ENCODE measurements at places on chromosomes 11 and 22.

DNA sequence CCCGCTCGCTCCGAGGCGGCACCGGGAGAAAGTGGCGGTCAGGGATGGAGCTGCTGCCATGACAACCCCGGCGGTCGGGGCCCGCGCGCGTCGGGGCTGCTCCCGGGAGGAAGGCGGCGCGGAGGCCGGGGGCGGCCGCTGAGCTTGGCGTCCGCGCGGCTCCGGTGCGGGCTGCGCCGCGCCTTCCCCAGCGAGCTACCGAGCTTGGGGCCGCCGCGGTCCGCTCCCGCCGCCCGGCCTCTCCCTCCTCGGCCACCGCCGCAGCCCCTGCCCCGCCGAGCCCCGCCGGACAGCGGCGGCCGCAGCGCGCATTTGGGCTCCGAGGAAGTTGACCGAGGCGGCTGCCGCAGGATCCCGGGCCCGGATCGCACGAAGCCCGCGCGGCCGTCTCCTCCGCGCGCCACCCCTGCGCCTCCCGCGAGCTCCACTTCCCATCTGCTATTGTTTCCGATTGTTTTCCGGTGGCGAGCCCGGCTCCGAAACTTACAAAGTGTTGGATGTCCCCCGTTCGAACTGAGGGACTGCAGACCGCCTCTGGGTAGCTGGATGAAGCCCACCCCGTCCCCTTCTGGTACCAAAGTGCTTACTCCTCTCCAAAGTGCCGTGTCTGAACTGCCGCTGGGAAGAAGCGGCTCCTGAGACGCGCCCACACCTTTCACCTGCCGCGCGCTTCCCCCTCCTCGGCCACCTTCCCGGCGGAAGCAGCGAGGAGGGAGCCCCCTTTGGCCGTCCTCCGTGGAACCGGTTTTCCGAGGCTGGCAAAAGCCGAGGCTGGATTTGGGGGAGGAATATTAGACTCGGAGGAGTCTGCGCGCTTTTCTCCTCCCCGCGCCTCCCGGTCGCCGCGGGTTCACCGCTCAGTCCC is 540.3 kb downstream of the NTM start:
- no peak for DNase-seq

GRCh38 chr22:36549033-36549432 is 20.1 kb upstream of the EIF3D start:
- DNase-seq = no peak

DNA sequence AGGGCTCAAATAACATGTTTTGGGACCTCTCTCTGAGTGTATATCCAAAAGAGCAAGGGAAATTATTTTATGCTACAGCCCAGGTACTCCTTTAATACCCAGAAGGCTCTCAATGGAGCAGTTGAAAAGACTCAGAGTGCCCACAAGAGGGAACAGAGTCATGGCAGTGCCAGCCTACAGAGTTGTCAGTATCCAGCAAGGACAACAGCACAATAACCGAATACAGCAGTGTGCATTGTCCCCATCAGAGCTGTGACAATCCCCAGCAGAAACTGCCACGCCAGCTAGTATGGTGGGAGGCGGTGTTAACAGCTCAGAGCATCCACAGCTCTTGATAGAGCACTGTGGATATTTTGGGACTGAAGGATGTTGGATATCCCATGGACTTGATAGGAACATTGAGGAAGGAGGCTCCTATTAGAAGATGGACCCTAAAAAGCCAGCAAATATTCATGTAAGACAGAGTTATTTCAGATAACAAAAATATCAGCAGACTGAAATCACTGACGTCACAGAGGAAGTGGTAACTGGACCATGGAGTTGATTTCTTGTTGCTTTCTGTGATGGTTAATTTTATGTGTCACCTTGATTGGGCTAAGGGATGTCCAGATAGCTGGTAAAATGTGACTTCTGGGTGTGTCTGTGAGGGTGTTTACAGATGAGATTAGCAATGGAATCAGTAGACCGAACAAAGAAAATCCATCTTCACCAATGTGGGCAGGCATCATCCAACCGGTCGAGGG is 17.7 kb upstream of the PAFAH1B2 start:
- DNase-seq = no peak

DNA sequence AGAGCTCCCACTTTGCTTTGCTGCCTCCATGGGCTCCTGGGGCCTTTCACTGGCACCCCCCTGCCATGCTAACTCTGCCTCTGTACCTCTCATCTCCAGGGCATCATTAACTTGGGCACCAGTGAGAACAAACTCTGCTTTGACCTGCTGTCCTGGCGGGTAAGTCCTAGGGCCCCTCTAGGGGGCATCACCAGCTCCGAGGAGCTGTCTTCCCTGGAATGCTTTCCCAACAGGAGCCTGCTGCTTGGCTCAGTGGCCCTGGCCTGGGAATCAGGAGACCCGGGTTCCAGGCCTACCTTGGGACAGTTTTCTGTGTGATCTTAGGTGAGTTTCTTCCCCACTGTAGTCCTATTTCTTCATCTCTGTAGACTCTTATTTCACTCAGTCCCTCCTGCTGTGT is 5.1 kb downstream of the ACCS start:
- DNase-seq = no peak

DNA sequence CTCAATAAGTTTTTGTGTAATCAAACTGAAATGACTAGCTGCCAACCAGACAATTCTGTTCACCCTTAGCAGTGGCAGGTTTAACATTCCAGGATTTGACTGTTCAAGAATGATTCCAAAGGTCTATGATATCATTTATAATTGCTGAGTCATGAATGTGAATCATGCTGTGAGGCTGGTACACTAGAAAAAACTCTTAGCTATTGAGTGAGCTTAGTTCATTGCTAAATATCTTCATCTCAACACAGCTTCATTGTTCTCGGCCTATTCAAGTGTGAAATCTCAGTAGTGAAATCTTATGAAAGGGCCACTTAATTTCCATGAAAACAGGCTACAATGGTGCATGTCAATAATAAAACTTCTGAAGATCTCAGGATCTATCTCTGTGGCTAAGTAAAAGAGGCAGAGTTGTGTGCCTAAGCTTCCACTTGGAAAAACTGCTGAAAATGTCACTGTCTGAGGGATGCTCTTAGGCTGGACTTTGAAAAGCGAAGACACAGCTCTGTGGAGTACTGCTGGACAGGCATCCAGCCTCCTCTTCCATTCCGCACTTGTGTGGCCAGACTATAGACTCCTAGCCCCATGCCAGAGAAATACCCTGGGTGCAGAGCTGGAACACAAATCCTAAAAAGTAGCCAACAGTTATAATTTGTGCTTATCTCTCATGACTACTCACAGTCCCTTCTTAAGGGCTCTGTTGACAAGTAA is 12.8 kb downstream of the AQP11 start:
- peak; percentile 58 for DNase-seq

DNA sequence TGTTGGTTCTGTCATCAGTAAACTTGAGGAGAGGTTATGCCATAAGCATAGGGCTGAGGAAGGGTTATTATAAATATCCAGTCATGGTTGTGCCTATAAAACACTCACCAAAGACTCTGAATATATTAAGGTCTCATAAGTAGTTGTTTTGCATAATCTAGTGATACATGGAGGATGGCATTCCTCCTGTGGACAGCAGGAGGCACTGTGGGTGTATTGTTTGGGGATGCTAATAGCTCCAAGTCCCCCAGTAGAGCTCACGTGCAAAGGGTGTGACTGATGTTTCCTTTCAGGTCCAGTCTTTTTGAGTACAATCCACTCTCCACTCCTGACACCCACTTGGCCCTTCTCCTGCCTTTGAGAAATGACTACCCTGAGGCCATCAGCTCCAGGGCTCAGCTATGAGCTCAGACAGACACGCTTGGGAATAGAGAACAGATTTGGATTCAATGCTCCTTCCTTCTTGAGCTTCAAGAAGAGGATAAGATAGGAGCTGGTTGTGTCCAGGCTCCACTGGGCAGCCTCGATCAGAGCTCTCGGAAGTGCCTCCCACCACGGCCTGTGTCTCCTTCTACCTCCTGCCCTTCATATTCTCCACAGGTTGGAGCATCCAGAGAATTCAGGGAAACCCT is 85.2 kb upstream of the IGLL5 start:
- no peak for DNase-seq

DNA sequence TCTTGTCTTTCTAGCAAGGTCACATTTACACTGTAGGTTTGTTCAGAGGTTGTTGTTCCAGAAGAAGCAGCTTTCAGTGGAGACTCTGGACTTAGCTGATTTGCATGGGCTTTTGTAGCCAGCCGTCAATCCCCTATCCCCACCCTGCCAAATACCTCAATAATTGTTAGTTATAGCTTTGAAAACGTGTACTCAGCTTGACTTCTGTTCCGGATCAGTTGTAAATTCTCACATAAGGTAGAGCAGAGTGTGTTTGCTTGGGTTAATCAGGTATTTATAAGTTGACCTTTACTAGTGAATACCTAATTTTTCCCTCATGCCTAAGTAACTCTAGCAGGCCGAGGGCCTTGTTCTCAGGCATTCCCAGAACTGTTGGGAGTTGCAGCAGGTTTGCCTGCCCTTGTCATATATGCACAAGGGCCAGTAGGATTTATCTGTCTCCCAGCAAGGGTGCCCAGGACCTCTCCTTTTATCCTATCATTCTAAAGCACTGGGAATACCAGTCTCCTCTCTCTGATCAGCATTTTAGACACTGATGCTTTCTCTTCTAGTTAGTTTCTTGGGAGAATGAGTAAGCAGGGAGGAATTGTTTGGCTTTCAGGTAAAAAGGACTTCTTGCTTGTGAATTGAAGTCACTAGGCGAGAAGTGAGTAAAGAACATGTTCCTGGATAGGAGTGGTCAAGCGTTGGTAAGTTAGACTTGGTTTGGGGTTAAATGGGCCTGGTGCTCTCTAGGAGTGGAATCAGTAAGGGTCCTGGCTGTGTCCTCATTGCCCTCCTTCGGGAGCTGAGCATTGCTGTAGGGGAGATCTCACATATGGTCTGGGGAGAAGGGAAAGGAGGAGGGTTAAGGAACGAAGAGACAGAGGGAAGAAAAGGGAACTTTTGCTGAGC is 22.1 kb downstream of the STIM1 start:
- DNase-seq = peak; percentile 81

GRCh38 chr22:48974443-48975315 is 853.0 kb downstream of the BRD1 start:
- no peak for DNase-seq

GRCh38 chr11:14764579-14765527 is 121.2 kb downstream of the PDE3B start:
- peak; percentile 49 for DNase-seq

GRCh38 chr11:85989746-85990145 is 79.1 kb downstream of the PICALM start:
- no peak for DNase-seq

- no peak for DNase-seq
These were observed 86.8 kb upstream of the OR4B1 start for GRCh38 chr11:48129697-48130395.

DNA sequence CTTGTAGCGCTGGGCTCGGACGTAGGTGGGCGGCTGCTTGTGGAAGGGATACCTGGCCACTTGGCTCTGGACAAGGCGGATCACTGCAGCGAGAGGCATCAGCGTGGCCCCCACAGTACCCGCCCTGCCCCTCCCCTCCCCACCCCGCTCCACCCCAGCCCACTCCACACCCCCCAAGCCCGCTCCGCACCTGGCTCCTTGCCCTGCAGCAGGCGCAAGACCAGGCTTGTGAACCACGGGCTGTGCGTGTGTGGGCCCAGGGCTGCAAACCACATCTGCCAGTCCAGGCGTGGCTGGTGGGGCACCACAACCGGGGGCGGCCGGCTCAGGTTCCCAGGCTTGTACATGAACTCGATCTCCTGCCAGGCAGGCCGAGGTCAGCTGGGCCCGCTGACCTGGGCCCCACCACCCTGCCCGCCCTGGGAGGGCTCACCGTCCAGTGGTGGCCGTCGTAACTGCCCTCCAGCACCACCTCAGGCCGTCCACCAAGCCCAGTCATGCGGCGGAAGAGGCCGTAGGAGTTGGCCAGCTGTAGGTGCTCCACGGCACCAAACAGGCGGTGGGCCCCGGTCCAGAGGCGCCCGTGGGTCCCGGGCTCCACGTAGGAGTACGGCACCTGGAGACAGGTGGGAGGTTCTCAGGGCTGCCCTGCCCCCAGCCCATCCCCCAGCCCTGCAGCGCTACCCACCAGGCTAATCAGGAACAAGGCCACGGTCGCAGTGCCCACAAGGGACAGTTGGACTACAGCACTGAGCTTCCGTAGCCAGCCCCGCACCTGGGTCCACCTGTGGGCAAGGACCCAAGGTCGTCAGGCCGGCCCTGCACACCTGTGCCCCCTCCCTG is 2.9 kb downstream of the LMF2 start:
- no peak for DNase-seq

DNA sequence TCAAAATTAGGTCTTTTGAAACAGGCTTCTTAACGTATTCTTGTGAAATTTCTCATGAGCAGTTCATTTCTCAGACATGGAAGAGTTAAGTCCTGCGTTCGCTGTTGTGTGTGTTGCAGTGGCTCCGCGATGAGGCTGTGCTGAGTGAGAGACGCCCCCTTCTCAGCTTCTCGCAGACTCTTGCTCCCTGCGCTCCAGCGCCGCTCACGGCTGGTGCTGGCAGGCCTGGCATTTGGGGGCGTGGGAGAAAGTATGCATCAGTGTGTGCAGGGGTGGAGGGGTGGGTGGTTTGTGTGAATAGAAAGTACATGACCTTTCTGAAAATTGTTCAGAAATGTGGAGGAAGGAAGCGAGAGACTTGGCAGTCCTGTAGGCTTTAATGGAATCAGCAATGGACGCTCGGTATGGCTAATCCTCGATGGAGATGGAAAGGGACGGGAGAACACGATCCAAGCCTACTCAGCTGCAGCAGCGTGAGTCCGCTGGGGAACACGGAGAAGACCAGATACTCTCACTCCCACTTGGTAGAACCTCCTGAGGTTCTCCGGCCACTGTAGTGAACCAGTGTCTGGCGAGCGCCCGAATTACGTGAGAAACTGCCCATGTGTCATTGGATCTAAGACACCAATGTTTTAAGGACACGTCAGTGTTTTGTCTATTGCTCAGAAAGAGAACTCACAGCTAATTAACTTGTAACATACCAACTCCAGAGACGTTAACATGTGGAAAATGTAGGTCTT is 5.9 kb downstream of the TAB1 start:
- no peak for DNase-seq

- peak; percentile 63 for DNase-seq
These were observed 397.0 kb downstream of the METTL15 start for GRCh38 chr11:28505232-28505631.

DNA sequence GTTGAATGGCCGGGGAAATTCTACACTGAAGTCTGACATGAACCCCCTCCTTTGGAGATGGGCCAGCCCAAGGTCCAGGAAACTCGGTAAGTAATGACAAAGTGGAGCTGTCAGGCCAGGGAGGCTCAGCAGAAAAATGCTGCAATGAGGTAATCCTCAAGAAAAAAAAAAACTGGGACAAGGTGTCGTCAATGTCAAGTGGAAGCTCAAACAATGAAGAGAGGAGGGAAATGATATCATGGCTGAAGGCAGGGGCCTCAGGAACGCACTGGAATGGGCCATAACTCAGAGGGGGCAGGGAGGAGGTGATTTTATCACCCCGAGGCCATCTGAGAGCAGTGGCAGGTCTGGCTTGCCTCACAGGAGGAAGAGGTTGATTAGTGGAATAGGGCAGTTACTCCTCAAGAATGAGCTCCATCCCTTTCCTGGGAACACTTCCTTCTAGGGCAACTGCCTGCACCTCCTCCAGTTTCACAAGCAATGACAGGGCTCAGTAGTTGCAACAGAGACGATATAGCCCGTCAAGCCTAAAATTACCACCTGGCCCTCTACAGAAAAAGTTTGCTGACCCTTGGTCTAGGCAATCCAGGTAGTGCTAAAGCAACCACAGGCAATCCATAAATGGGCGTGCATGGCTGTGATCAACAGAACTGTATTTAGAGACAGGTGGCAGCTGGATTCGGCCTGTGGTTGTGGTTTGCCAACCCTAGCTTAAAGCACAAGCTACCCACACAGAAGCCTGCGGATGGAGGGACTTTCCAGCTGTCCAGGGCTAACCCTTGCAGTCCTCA is 65.2 kb downstream of the FBXO7 start:
- DNase-seq = no peak

- peak; percentile 50 for DNase-seq
These were observed 4.9 kb upstream of the TCN2 start for GRCh38 chr22:30602049-30602448.

Data from HT-29 (cell line).